ENCODE measurements at places on chromosomes 5 and 9.

DNA sequence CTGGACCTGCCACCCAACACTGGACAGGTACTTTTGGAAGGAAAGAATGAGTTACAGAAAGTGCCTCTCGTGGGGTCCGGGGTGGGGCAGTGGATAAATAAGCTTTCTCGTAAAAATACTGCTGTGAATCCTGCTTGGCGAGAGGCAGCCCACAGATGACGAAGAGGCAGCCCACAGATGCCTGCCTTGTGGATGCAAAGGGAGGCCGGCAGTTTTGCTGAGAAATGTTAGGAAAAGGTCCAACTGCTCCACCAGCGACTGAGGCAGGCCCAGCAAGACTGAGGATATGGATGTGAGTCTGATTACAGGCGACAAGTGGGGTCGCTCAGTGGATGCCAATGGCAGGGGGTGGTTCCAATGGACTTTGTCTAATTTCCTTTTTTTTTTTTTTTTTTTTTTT, 79.1 kb upstream of the PPP1R26 start:
- no peak for DNase-seq

GRCh38 chr9:36029202-36029601, 7.5 kb upstream of the RECK start:
- no peak for DNase-seq

DNA sequence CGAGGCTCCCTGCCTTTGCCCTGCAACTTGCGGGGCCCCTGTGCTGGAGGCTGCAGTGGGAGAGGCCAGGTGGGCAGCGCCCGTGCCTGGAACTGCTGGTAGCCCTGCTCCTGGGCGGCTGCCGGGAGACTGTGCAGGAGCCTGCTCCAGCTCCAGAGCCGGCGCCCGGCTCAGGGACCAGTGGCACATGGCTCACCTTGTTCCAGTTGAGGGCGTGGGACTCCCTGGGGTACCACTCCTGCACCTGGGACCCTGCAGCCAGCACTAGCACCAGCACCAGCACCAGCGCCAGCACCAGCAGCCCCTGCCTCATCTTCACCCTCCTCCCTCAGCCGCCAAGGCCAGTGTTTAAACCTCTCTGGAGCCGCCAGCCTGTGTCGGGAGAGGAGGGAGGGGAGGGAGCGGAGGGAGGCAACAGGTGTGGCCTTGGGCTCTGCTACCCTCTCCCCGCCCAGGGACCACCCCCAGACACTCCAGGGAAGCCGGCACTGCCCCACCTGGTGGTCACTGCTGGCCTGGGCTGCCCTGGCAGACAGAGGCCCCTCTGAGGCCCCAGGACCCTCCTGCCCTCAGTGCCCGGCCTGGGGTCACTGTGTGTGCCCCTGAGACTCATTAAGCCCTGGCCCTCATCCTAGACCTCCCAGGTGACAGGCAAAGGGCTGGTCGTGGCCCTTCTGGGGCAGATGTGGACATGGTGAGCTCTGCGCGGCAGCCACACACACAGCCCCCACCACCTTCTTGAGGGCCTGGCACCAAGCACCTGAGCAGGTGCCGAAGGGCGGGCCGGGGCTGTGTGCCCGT, at the start of gene LCN10:
TSS of gene LCN10 (minus strand) at position 350 of the 801 bp plus-strand sequence. CDS start at position 313, 37 bp downstream.
- no peak for DNase-seq

DNA sequence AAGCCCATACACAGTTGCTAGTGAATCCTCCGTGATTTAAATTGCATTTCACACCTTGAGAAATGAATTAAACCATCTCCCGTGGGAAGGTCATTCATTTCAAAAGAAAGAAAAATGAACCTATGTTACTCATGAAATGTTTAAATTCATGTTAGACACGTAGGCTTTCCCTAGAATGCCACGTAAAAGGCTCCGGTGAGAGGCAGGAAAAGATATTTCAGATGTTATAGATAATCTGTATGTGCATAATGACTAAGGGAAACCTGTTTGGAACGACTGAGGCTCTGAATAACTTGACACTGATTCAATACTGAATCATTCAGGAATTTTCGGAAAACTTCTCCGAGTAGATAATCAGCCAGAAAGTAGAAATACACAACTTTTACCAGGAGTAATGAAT, 134.3 kb upstream of the ICE1 start:
- DNase-seq: no peak

DNA sequence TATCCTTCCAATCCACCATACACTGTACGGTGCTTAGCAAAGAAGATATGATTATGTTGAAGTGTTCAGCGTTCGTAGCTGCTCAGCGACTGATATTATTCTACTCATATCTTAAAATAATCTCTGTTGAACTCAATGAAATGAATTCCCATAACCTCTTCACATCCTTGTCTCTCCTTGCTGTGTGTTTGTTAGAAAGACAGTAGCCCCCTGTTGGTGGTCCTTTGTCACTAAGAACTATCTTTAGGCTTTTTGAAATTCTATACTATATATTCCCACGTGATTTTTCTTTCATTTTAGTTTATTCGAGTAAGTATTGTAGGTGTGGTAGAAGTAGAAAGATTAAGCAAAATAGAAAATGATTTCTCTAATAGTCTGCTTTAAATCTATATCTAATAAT, 762.8 kb upstream of the WWC1 start:
- DNase-seq: no peak

Measured in iPS DF 6.9 (cell line).